ENCODE measurements at places on chromosomes 11 and 22. TPM values are rescaled to one million over a fixed set of nuclear protein-coding genes. Genes with fewer than 3 reads are reported as not detected.

TPH1 gene
- 0.47 TPM for total RNA-seq

MYEOV gene
- total RNA-seq = 2.0 TPM

CTSC gene
- total RNA-seq = 165 TPM

MUC5AC gene
- total RNA-seq = 0.18 TPM

MAJIN gene
- 0.70 TPM for total RNA-seq

UBQLN3 gene
- 0.82 TPM for total RNA-seq

MRGPRX3 gene
- total RNA-seq = not detected

ABCC8 gene
- 4.5 TPM for total RNA-seq

PICALM gene
- 430 TPM for total RNA-seq

CASP5 gene
- total RNA-seq = not detected

ZC3H12C gene
- 10.7 TPM for total RNA-seq

BLID gene
- total RNA-seq = 2.0 TPM

MOGAT2 gene
- total RNA-seq = 0.53 TPM

SPDYC gene
- total RNA-seq = not detected

VPS37C gene
- total RNA-seq = 13.3 TPM

CCDC81 gene
- 2.6 TPM for total RNA-seq

PKDREJ gene
- total RNA-seq = 0.12 TPM

PEX16 gene
- 14.8 TPM for total RNA-seq

SLC6A5 gene
- total RNA-seq = 0.18 TPM

DDX25 gene
- 2.2 TPM for total RNA-seq

CNGA4 gene
- total RNA-seq = 0.23 TPM

DENND6B gene
- total RNA-seq = 10.0 TPM

KCNE3 gene
- 18.6 TPM for total RNA-seq

PITPNM1 gene
- 60.2 TPM for total RNA-seq

OOSP3 gene
- not detected for total RNA-seq

Measured in metanephros (tissue), 2 donors.